ENCODE measurements at places on chromosomes 11 and 22.

DNA sequence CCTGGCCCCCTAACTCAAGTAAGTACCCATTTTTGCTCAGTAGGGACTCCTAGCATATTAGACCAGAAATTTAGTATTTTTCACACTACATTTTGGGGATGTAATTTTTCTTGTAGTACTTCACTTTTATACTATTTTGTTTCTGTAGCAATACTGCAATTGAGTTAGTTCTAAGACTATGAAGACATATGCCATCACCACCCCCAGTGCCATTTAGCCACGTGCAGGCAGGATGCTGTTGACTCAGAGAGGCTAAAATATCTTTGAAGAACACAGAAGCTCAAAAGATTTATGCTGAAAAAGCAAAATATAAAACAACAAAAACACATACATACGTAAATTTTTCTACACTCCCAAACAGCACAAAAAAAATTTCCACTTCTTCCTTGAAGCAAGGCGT is 29.1 kb upstream of the DLAT start:
- DNase-seq: no peak

DNA sequence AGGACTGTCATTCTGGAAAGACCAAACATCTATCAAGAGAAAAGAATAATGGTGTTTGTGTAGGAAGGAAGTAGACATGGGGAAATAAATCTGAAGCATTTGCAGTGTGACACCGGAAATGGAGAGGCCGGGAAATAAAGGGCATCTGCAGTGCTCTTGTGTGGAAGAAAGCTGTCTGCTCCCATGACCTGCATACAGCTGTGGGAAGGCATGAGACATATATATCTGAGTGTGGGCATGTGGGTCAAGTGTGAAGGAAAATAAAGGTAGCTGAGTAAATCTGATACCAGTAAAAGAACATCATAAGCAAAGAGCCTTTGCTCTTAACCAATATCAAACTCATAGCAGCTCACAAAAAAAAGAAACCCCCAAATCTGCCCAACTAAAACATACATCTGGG is 72.1 kb upstream of the OR5AK2 start:
- no peak for DNase-seq

GRCh38 chr11:72373163-72373562 is 61.2 kb downstream of the CLPB start:
- no peak for DNase-seq

DNA sequence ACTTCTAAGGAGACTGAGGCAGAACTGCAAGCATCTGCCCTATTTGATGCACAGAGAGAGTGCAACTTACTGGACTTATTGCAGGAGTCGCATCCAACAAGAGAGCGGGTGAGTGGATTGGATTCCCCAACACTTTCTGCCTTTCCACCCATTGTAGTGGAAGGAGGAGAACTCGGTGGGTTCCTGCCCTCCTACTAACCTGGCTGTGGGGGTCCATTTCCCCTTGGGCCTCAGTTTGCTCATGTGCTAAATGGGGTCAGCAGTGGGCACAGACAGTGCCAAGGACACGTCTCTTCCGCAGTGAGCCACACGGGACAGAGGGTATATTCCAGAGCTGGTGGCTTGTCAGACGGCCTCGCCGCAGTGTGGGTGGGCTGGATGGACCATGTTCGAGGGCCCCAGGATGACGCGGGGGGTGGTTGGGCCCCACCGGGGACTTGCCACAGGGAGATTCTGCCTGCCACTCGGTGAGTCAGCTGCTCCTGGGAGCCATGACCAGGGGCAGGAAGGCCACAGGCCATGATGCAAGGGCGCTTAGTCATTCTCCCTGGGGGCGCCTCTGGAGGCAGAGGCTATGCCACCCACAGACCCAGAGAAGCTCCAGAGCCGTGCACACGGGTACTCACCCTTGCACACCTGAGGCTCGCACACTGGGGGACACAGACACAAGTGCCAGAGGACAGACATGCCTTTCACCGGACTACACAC is 8.2 kb downstream of the ALX4 start:
- no peak for DNase-seq

DNA sequence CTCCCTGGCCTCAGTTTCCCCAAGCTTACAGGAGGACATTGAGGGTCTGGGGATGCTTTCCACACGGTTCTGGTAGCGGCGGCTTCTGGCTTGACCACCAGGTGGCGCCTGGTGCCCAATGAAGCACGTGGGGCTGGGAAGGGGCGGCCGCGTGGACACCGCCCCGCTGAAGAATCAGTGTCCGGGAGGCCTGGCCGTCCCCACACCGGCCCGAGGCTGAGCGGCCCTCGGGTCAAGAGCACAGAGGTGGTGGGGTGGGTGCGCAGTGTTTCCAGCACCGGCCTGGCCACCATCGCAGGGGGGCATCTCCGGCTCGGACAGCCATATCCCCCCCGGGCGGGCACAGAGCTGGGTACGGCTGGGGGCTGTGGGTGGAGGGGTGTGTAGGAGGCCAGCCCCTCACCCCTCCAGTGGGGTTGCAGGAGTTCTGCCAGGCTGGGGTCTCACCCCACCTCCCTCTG is 27.8 kb upstream of the PPARA start:
- DNase-seq: peak; percentile 41

GRCh38 chr11:104665641-104666040 is 232.6 kb downstream of the CASP12 start:
- no peak for DNase-seq

GRCh38 chr11:119854521-119854920 is 125.5 kb upstream of the NECTIN1 start:
- DNase-seq: no peak

DNA sequence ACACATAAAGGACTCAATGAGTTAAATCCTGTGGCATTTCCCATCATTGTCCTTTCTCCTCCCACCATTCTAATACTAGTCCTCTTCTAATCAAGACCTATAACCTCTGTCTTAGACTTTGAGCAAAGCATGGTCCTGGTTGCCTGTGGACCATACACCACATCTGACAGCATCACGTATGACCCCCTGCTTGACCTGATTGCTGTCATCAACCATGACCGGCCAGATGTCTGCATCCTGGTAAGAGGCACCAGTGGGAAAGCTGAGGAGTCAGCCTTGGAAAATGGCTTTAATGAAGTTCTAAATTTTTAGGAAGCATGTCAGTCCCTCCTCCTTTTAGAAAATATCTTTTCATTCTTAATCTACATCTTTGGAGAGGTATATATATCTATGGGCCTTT is 25.8 kb downstream of the POLA2 start:
- DNase-seq: no peak

GRCh38 chr11:3201112-3201581 is 17.5 kb downstream of the MRGPRG start:
- DNase-seq: no peak

GRCh38 chr11:2450321-2451041 is 5.7 kb downstream of the KCNQ1 start:
- DNase-seq: no peak

GRCh38 chr11:92656783-92657182 is 312.7 kb upstream of the MTNR1B start:
- DNase-seq: no peak

DNA sequence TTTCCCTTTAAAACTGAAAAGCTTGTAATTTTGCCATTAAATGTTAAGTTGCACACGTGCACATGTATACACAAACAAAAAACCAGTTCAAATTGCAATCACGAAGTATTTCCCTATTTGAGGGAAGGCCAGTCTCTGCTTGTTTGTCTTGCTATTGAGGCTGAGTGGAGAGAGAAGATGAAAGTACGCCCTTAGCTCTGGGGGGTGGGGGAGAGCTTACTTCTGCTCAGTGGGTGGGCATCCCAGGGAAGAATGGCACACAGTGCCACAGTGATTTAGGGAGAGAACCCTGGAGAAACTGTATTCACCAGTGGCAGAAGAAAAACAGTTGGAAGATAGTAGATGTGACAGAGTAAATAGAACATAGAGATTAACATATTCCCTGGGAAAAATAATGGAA is 8.7 kb downstream of the YAP1 start:
- no peak for DNase-seq

DNA sequence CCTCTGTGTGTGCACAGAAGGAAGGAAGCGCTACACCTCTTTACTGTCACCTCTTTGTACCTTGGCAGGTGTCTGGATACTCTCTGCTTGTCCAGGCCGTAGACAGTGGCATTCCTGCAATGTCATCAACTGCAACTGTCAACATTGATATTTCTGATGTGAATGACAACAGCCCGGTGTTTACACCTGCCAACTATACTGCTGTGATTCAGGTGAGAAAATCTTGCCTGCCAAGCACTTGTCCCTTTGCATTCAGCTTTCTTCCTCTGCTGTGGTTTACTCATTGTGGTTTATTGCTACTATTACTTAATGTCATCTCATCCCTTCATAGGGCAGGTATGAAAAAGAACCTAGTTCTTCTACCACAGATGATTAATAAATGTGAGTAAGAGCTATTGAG is 131.9 kb upstream of the MTNR1B start:
- DNase-seq: no peak

GRCh38 chr11:10087186-10087922 is 206.7 kb downstream of the SBF2 start:
- no peak for DNase-seq

GRCh38 chr11:69419662-69420395 is 61.6 kb upstream of the LINC01488 start:
- no peak for DNase-seq

GRCh38 chr11:82858556-82859091 is 41.6 kb downstream of the PRCP start:
- DNase-seq: no peak

GRCh38 chr22:26898946-26899605 is 241.7 kb downstream of the MIAT start:
- no peak for DNase-seq

DNA sequence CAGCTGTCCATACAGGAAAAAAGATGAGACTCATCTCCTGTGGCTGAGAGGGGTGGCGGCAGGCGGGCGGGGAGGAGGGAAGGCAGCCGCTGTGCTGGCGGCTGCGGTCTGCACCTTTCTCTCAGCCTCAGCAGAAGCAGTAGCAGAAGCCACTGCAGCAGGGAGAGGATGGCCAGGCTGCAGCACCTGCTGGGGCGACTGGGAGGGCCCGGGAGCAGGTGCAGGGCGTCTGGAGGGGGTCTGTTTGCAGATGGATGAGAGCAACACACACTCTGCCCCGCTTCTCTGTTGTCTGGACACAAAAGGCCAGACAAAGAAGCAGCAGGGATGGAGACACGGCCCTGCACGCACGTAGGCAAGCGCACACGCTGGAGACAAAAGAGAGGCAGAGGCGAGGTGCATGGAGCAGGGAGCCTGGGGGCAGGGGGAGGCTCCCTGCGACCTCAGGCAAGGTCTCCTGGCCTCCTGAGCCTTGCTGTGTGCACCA is 9.3 kb upstream of the MIAT start:
- no peak for DNase-seq

DNA sequence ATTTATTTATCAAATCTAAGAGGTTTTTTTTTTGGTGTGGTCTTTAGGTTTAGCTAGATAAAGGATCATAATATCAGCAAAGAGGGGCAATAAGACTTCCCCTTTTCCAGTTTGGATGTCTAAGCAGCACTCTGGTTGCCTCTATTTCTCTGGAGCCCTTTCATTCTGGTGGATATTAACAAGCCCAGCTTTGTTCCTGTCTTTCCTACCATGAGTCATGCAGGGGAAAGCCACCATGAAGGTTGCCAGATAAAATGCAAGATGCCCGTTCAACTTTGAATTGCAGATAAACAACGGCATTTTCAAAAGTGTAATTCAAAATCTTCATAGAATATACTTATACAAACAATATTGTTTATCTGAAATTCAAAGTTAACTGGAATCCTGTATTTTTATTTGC is 143.6 kb downstream of the ADAMTS15 start:
- DNase-seq: no peak

GRCh38 chr11:123852321-123852720 is 33.1 kb downstream of the TMEM225 start:
- no peak for DNase-seq

GRCh38 chr11:130622141-130622542 is 173.7 kb downstream of the ADAMTS15 start:
- DNase-seq: no peak

DNA sequence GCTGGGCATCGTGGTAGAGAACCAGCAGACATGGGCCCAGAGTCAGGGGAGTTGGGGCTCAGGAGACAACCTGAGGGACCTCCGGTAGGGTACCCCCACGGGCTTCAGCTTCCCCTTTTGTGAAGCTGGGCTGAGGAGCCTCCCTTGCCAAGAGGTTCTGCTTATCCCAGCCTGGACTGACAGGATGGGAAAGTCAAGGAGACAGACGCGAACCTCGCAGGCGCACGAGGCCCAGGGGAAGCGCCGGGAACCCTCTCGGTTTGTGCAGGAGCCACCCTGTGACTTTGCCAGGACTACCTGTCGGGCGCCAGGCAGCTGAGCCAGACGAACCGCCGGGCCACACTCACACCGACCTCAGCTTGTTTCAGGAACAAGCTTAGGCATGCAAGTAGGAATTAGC is 566.1 kb downstream of the BRD1 start:
- no peak for DNase-seq

- no peak for DNase-seq
Measured at GRCh38 chr22:45305456-45306075, 4.2 kb upstream of the FAM118A start.

DNA sequence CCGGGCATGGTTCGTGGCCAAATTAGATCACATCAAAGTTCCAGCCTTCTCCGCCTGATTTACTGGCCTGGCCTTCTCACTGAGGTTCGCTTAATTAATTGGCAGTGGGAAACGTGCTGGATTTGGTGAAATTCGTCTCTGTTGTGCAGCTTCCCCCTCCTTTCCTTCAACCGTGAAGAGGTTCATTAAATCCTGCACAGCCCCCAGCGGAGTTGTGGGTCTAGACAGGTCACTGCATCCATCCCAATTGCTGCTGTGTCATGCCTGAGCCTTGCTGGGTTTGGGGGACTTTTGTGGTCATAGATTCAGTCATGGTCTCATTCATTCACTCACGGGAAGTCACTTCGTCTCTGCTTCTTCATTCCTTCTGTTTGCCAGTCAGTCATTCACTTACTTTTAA is 90.0 kb downstream of the INSC start:
- DNase-seq: no peak

- DNase-seq: no peak
Measured at GRCh38 chr11:81345609-81346008, 1388.1 kb downstream of the FAM181B start.

- no peak for DNase-seq
Measured at GRCh38 chr22:30301995-30302809, 12.9 kb upstream of the CASTOR1 start.

DNA sequence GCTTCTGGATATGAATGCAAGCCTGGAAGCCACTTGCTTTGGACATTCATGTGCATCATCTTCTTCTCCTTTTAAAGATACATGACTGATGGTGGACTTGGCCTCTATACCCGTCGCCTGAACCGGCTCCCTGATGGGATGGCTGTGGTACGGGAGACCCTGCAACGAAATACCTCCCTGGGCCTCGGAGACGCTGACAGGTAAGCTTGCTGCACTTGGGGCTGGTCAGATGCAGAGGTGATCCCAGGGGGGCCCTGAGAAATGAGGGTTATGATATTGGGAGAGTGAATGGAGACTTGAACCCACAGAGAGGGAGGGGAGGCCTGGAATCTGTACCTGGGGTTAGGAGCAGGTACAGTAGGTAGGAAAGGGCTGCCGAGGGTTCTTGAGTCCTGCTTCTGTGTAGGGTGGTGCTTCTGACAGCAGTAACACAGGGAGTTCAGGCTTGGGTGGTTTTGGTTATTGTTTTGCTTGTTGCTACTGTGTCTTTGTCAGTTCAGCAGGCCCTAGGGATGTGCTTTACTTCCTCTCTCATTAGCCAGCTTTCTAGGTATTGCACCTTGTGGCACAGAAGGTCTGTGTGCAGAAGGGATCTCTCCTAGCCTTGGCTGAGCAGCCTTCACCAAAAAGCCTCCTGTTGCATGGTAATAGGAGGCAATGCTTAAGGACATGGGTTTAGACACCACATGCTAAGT is 176.1 kb downstream of the DBX1 start:
- no peak for DNase-seq

Data from stimulated activated CD4-positive, alpha-beta T cell treated with anti-CD3 and anti-CD28 coated beads, Interleukin-1b, Interleukin-23, amount 100 ng/mL, for 1 hour (primary cell).